ENCODE measurements at places on chromosomes 3 and 15.

DNA sequence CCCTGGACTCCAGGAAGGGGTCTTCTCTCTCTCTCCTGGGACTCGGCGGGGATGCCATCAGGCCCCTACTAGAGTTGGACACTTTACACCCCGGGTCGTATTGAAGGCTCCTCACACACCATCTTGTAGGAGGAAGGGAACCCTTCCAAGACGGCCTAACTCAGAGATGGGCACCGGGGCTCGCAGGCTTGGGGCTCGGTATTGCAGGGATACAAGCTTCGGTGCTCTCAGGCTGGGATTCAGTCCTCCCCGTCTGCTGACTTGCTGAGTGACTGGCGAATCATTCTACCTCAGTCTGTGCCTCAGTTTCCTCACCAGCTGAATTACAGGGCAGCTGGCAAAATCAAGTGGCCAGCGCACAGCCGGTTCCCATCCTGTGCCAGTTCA is 419 bp upstream of the CALML4 start:
- DNase-seq: no peak

DNA sequence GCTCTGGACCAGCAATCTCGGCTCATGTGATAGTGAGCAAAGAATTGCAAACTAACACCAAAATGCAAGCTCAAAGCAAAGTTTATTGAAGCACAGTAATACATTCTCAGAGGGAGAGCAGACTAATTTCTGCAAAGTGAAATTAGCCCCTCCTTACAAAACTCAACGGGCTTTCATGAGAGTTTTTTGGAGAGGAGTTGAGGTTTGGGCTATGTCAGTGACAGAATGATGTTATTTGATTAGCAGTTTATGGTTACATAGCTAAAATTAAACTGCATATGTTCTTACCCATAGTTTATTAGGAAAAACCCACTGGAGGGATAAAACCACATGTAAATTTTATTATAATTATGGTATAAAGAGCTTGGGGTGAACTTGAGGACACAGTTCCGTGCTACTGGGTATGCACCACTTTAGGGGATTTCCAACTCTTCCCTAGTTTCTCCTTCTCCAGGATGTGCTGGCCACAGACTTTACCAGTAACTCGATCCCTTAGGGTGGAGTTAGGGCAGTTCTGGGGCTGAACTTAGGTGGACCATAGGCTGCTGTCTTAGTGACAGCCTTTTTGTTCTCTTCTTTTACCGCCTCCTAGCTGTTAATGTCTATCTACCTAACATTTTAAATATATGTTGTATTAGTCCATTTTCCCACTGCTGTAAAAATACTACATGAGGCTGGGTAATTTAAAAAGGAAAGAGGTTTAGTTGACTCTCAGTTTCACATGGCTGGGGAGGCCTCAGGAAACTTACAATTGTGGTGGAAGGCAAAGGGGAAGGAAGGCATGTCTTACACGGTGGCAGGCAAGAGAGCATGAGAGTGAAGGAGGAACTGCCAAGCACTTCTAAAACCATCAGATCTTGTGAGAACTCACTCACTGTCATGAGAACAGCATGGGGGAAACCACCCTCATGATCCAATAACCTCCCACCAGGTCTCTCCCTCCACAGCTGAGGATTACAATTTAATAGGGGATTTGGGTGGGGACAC is 8.9 kb upstream of the AADACL2 start:
- DNase-seq: no peak

DNA sequence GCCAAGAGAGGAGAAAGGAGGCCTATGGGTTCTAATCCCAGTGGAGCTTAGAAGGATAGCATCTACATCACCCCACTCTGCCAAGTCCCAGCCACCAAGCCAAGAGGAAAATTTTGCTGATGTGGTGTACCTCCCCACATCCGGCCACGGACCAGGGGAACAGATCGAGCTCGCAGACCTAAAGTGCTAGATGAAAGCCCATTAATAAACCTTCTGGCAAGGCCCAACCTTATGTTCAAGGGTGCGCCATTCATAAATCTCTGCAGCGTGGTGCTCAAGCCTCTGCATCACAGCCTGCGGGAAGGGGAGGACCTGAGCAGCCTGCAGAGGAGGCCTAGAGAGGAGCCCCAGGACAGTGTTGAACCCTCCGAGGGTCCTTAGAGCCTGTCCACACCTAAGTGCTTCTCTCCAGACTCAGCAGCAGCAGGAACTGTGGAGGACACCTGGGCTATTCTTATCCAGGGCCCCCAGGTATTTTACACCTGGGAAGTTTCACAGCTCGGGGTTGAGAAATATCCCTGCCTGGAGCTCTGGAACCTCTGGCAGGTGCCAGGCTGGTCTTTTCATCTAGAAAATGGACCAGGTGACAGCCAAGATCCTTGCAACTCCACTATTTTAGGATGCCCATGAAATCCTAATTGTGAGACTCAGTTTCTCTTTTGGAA is 68.0 kb downstream of the MRPL46 start:
- DNase-seq: no peak

DNA sequence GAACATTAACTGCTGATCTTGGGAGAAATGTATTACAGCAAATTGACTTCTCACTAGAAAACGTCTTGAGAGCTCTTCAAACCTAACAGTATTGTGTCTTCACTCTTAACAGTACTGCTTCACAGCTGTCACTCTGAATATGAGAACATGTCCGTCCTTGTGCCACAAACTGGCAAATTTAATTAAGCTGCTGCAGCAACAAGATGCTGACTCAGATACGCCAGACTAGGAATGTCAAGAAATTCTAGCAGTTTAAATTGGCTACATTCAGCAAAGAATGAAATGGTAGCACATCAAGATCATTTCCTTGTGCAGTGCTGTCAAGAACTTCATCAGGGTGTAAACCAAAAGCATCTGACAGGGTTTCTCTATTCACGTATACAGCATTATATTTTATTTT is 7.6 kb downstream of the ICE2 start:
- DNase-seq: no peak

GRCh38 chr3:169008776-169009358 is 654.6 kb downstream of the MECOM start:
- DNase-seq: no peak

DNA sequence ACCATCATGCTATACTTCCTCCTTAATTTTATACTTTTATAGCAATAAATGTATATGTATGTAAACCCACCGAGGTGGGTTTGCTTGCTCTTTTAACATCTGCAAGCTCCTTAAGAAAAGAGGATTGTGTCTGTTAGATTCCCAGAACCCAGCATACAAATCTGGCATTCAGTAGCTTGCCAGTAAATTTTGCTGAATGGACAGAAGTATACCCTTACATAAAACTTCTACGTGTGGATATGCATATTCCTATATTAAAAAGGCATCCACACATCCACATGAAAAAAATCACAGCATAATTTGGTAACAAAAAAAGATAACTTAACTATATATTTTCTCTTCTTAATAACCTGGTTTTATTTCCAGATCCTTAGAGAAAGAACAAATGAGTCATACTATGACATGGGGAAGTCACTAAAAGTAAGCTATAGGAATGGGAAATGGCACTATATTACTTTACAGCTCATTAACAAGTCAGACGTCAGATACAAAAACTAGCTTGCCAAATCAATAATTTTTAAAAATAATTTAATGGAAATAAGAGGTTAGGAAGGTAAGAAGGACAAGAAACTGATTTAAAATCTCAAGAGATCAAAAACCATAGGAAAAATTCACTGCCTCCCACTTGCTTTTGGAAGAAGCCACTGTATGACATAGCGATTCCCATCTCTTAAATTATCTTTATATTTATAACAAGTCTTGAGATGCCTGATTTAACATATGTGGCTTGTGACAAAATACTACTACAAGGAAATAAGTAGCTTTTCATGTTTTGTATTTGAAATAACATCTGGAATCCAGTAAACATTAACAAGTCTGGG is 68.7 kb downstream of the SUMF1 start:
- no peak for DNase-seq

Measured in substantia nigra (tissue), 51 donors.